Activated CD4-positive, alpha-beta T cell treated with anti-CD3 and anti-CD28 coated beads for 36 hours (primary cell): ENCODE measurements at places on chromosomes 4 and X. TPM values are rescaled to one million over a fixed set of nuclear protein-coding genes. Genes with fewer than 3 reads are reported as not detected.

The SPRY1 gene
- 52.0 TPM for total RNA-seq

DNA sequence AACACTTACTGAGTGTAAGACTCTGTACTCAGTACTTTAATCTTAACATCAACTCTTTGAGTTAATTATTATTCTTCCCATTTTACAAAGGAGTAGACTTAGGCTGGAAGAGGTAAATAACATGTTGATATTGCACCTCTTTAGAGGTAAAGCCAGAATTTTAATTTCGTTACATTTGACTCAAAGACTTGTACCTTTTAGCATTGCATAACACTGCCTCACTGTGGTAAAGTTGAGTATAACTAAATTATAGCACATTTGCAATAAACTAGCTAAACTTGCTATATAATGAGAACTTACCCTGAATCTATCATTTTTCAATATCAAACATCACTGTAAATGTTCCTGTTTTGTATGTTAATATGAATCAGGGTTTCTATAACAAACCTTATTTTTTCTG lies 218.5 kb downstream of the PRR32 start:
- H3K36me3 ChIP-seq: no peaks in the 10 kb centered on the region
- no peak for DNase-seq
- no peaks in the 10 kb centered on the region for H3K27me3 ChIP-seq

The CLCN4 gene
- not detected for total RNA-seq

GRCh38 chrX:118392716-118393115 lies 46.8 kb downstream of the WDR44 start:
- H3K27ac ChIP-seq: no peak overlapping the region
- H3K4me3 ChIP-seq: no peak overlapping the region
- DNase-seq: no peak
- no peaks in the 10 kb centered on the region for H3K27me3 ChIP-seq
- H3K36me3 ChIP-seq: peaks cover 11% of the 10 kb centered on the region

The CHRDL1 gene
- total RNA-seq: not detected

DNA sequence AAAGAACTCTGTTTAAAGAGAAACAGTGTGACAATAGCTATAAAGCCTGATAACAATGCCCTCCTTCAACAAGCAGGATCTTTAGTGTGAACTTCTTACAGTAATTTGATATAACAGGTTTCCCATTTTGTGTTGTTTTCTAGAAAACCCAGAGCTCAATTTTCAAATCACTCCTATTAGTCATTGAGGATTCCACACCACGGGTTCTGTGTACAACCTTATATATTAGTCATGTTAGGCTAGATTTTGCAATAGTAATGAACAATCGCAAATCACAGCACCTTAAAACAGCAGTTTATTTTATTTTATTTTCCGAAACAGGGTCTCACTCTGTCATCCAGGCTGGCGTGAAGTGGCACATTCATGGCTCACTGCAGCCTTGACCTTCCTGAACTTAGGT lies 1020.9 kb upstream of the INTU start:
- no peaks in the 10 kb centered on the region for H3K27me3 ChIP-seq
- H3K36me3 ChIP-seq: no peaks in the 10 kb centered on the region

- no peak overlapping the region for H3K27ac ChIP-seq
- H3K4me1 ChIP-seq: peaks cover 9% of the 10 kb centered on the region
- no peak for DNase-seq
- no peaks in the 10 kb centered on the region for H3K27me3 ChIP-seq
- H3K36me3 ChIP-seq: no peaks in the 10 kb centered on the region
- H3K4me3 ChIP-seq: no peak overlapping the region
These were observed 44.4 kb downstream of the TSC22D3 start for GRCh38 chrX:107730991-107731766.

The NDST4 gene
- not detected for total RNA-seq

The MGARP gene
- total RNA-seq: 0.21 TPM

DNA sequence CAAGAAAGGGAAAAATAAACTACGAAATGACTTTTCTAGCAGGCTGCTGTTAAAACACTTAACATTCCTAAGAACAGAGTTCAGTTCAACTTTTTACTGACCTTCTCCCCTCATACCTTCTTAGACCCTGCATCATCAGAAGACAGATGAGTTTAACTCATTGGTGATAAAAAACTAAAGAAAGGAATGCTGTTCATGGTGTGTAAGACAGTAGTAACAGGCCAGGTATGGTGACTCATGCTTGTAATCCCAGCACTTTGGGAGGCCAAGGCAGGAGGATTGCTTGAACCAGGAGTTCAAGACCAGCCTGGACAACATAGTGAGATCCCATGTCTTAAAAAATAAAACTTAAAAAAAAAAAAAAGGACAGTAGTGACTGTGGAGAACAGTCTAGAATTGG lies 16.2 kb downstream of the RBM47 start:
- H3K4me1 ChIP-seq: peaks cover 11% of the 10 kb centered on the region
- H3K27me3 ChIP-seq: peaks cover 4% of the 10 kb centered on the region
- DNase-seq: no peak
- H3K27ac ChIP-seq: no peak overlapping the region

DNA sequence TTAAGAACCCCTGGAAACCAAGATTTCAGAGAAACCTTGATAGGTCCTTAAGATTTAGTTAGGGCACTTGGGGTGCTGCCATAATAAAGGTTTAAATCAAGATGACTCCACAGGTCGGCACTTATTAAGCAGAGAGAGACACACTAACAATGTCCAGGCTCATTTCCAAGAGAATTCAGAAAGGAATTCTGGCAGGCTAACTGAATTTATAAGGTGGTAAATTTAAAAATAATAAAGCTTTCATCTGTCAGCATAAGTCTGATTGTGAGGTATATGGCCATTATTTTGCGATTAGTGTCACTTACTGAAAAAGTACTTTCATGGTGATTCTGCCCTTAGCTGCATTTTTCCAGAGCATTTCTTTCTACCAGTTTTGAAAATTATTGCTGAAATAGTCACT lies 472.7 kb downstream of the ARAP2 start:
- no peaks in the 10 kb centered on the region for H3K4me1 ChIP-seq
- H3K4me3 ChIP-seq: no peak overlapping the region
- no peaks in the 10 kb centered on the region for H3K36me3 ChIP-seq
- H3K27me3 ChIP-seq: no peaks in the 10 kb centered on the region
- H3K27ac ChIP-seq: no peak overlapping the region

DNA sequence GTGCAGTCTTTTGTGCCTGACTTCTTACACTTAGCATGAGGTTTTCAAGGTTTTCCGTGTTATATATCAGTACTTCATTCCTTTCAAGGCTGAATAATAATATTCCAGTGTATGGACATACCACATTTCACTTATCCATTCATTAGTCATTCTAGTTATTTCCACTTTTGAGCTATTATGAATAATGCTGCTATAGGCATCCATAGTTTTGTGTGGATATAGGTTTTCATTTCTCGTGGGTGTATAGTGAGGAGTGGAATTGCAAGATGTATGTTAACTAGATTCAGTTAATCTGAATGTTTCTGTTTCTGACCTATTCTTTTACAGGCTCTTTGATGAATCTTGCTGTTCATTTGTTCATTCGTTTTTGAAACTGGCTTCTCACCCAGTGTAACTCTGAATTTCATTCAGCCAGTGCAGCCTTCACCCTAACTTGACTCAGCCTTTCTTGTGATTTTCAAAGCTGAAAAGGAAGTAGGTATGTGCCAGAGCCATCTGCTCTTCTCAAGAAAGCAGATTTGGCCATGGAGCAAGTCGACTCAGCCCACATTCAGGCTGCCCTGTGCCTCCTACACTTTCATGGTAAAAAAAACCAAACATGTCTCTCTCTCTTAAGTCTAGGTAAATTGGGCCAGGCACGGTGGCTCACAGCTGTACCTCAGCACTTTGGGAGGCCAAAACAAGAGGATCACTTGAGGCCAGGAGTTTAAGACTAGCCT lies 56.3 kb upstream of the NOCT start:
- DNase-seq: peak; percentile 4
- peaks cover 2% of the 10 kb centered on the region for H3K27me3 ChIP-seq
- H3K27ac ChIP-seq: no peak overlapping the region

- H3K4me1 ChIP-seq: peaks cover 4% of the 10 kb centered on the region
- H3K4me3 ChIP-seq: no peak overlapping the region
- no peak overlapping the region for H3K27ac ChIP-seq
- DNase-seq: no peak
- H3K27me3 ChIP-seq: peaks cover 14% of the 10 kb centered on the region
- H3K36me3 ChIP-seq: no peaks in the 10 kb centered on the region
These were observed 7.6 kb upstream of the PCDH19 start for GRCh38 chrX:100417681-100418080.
